ENCODE measurements at places on chromosomes 1 and 21.

GRCh38 chr1:64631346-64632034 is 113.4 kb upstream of the RAVER2 start:
- DNase-seq: no peak

DNA sequence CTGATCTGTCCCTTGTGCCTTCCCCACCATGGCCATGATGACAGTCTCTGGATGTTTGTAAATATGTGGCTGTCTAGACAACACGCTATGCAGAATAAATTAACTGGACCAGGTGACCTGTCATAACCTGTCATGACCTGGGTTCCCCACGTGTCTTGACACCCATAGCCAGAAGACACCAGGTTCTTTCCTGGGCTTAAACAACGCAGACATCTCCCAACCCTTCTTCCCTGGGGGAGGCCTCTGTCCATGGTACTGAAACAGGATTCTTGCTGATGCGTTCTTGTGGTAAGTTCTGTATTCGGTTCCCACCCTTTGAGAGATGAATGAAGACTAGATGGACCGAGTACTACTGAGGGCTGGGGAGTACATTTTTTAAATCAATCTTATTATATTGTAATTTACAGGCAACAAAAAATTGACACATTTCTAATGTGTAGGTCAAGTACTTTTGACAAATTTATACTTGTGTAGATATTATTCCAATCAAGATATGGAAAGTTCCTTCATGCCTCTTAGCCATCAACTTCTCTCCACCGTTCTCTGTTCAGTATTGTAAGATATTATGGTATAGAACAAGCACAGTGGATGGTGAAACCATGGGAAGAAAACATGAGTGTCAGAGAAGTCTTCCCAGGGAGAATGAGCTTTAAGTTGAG is 738.8 kb downstream of the PTPRU start:
- peak; percentile 34 for DNase-seq

DNA sequence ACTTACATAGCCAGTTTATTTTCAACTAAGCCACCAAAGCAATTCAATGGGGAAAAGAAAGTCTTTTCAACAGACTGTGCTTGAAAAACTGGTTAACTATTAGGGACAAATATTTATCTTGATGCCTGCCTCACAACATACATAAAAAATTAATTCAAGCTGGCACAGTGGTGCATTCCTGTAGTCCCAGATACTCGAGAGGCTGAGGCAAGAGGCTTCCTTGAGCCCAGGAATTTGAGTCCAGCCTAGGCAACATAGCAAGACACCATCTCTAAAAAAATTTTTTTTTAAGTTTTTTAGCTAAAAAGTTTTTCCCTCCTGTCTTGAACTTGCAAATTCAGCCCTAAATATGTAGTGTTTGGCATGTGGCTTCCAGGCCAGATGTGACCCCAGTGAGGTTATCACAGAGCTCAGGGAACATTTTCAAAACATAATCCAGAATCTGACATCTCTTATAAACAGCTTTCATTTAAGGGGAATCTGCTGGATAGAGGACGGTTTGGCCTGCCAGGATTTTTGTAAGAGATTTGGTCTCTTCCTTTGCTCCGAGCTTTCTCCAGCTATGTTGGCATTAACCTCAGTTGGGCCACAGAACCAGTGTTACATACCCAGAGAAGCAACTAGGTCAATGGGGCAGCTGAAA is 46.4 kb downstream of the COL6A1 start:
- no peak for DNase-seq

DNA sequence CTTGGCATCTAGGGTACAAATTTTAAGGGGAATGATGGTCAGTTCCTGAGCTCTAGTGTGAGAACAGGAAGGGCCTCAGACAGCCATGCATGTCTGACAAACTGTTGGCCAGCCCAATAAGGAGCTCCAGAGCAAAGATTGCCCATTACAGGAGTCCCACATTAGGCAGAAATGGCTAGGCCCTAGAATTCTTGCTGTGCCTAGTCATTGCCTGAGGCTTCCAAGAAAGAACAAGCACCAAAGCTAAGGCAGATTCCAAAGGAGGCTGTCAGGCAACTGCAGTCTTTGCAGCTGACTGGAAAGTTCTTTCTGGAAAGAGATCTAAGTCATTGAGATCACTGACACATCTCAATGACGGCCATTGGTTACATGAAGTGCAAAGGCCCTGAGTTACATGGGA is 3.9 kb upstream of the STIL start:
- no peak for DNase-seq

DNA sequence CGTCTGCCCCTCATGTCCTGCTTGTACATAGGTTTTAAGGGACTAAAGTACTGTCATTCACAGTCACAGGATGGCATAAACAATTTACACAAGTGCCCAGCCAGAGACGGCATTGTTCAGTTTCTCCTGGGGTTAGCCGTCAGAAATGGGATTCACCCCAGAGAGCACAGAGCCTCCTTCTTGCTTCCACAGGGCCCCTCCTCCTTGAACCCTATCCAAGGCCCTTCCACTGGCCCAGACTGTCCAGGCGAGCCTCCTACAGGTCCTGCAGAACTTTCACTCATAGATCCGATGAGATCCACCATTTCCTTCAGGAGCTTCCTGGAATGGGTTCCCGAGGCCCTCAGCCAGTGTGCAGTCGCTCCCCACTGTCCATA is 10.0 kb downstream of the AVPR1B start:
- no peak for DNase-seq

DNA sequence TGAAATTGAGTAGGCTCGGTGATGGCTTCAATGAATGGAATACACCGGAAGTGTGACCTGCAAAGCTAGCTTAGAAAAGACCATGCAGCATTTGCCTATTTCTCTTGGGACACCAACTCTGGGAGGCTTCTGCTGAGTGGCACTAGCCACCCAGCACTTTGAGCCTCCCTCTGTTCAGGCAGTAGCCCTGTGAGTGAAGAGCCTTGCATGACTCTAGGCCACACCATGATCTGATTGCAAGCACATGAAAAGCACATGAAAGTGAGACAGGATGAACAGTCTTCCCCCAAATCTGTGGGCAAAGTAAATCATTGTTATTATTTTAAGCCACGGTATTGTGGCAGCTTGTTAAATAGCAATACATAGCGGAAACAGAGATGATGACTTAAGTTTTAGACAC is 2.8 kb downstream of the CD48 start:
- no peak for DNase-seq

DNA sequence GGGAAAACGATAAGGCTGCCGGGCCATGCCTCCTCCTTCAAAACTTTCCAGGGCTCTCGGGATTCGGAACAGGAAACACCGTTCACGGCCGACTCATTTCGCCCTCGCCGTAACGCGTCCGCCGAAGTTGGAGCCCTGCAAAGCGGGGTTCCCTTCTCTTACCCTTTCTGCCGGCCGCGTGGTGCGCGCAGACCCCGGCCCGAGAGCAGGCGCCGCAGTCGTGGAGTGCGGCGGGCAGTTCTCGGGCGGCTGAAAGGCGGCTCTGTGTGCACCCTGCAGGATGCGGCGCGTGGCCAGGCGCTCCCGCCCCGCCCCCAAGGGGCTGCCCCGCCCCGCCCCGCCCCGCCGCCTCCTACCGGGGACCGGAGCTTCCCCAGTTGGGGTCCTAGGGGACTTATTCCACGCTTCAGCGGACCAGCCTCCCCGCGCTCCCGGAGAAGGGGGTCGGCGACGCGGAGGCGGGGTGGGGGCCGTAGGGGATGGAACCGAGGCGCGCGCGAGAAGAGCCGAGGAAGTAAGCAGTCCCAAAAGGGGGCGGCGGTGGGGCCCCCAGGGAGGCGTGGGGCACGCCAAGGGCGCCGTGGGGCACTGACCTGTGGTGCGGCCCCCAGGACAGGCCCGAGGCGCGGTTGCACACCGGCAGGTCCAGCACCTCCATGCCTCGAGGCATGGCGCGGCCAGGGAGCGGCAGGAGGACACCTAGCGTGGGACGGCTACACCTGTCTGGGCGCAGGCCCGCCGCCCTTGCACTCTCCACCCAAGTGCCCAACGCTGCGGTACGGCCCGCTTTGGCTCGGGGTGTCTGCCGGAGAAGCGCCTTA is at the start of gene MCOLN2:
MCOLN2 (minus strand) TSS at position 268 of the 821 bp plus-strand sequence; CDS start at position 27, 241 bp downstream.
- DNase-seq: no peak

DNA sequence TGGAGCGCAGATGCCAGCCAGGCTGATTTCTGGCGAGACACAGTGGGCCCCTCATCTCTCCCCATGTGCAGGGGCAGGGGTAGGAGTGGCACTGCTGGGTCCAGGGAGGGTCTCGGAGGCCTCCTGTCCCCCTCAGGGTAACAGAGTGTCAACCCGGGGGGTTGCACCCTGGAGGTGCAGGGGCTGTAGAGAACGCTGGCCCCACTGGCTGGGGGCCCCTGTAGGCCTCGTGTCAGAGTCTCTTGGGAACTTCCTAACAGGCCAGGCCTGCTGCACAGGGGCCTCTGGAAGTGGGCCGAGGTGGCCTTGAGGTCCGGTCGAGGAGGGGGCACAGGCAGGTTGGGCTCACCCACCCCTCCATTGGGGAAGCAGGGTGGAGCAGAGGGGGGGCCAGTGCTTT is 38.9 kb upstream of the AJAP1 start:
- no peak for DNase-seq

DNA sequence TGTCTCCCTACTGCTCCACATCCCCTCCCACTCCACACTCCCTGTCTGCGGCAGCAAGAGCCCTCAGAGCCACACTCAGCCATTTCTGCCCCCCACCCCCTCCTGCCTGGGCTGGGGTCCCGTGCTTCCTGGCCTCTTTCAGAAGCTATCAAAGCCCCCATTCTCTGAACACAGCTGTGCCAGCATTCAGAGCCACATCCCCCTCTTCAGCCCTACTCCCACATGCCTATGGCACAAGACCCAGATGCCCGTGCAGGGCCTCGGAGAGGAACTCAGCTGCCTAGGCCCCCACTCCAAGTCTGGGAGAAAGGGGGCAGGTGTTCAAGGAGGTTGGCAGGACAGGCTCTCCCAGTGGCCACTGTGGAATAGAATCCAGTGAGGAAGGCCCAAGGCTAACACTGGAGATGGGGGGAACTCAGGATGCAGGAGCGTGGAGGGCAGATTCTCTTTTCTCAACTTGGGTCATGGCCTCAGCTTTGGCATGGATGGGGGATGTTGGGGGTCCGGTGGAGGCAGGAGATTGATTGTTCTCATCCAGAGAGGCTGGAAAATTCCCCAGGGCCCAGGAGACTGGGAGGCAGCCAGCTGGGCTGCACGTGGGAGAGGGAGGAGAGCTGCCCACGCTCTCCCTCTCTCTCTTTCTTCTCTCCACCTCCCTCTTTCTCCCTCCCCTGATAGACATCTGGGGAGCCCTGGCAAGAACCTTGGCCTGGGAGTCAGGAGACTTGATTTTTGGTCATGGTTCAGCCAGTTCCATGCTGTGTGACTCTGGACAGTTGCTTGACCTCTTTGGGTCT is 3.5 kb upstream of the BCAN start:
- DNase-seq: no peak

- DNase-seq: no peak
Measured at GRCh38 chr21:15749861-15750159, 20.0 kb downstream of the USP25 start.

- DNase-seq: no peak
Measured at GRCh38 chr1:154264454-154264853, 8.0 kb upstream of the HAX1 start.

GRCh38 chr1:65066419-65066765 is 81.6 kb upstream of the AK4 start:
- no peak for DNase-seq

Measured in liver (tissue), 10 donors.